ENCODE measurements at places on chromosomes 4 and X. TPM values are rescaled to one million over a fixed set of nuclear protein-coding genes. Genes with fewer than 3 reads are reported as not detected.
A peak's percentile ranks its signal among the peaks of the same experiment; 100 is the strongest.

NSDHL gene
- total RNA-seq, result 32.3 TPM

DNA sequence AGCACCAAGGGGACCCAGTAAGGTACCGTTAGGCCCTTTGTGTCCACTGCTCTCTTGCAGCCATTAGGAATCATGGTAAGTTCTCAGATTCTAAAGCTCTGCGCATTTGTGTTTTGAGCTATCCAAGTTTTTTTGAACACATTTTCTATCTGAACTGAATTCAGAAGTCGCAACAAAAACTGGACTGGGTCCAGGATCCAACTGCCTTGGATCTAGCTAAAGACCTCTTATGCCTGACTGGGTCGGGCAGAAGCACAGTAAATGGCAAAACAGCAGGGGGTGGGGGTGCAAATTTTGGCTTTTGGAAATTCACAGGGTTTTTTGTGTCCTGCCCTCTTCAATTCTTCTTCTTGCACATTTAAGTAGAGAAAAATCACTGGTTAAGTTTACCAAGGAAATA, 30.0 kb downstream of the RCHY1 start:
- H3K27ac ChIP-seq, result no peak overlapping the region
- H3K27me3 ChIP-seq, result no peaks in the 10 kb centered on the region
- H3K4me3 ChIP-seq, result no peak overlapping the region
- no peak for DNase-seq

FABP2 gene
- not detected for total RNA-seq

CCDC158 gene
- total RNA-seq, result not detected

DNA sequence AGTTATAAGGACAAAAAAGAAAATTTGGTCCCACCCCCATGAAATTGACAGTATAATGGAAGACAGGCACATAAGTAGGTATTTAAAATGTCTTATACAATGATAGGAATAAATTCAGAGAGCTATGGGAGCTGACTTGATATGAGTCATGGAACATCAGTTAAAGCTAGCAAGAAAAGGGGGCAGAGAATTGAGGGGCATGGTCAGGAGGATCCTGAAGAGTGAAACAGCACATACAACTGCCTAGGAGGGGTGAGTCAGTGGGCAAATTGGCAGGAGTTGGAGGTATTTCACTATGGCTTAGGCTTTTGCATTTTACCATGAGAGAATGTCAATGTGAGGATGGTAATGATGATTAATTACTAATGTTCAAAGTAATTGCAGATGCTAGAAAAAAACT, 95.4 kb upstream of the BANK1 start:
- peak; percentile 40 for DNase-seq
- no peak overlapping the region for H3K4me3 ChIP-seq
- no peak overlapping the region for H3K27ac ChIP-seq
- H3K27me3 ChIP-seq, result no peaks in the 10 kb centered on the region
- H3K4me1 ChIP-seq, result peaks cover 16% of the 10 kb centered on the region

AADAT gene
- total RNA-seq, result 2.7 TPM

ARL9 gene
- total RNA-seq, result 0.29 TPM

GRCh38 chr4:41427931-41428600, 109.9 kb upstream of the LIMCH1 start:
- no peaks in the 10 kb centered on the region for H3K4me1 ChIP-seq
- H3K27ac ChIP-seq, result no peak overlapping the region
- no peak overlapping the region for H3K4me3 ChIP-seq
- H3K27me3 ChIP-seq, result no peaks in the 10 kb centered on the region

UXT gene
- total RNA-seq, result 143 TPM

TMEM255A gene
- not detected for total RNA-seq

DNA sequence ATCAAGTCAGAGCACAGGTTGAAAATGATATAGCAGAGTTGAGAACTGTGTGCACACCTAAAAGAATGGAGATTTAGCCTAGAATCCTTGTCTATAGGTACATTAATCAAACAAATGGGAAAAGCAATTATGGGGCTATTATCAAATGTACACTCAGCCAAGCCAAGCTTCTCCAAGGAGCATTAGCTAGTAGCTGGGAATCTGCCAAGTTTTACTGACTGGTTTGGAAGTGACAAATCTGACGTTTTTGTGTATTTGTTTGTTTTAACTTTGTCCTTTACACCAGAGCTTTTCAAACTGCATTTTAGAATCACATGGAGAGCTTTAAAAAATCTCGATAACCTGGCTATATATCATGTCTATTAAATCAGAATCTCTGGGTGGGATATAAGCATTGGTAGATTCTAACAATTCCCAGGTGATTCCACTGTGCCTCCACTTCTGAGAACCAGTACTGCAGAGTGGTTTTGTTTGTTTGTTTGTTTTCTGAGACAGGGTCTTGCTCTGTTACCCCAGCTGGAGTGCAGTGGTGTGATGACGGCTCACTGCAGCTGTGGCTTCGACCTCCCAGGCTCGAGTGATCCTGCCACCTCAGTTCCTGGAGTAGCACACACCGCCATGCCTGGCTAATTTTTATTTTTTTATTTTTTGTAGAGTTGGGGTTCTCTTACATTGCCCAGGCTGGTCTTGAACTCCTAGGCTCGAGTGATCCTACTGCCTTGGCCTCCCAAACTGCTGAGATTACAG, 279.8 kb downstream of the UNC5C start:
- peak; percentile 77 for DNase-seq
- H3K27ac ChIP-seq, result no peak overlapping the region
- H3K36me3 ChIP-seq, result no peaks in the 10 kb centered on the region
- no peaks in the 10 kb centered on the region for H3K27me3 ChIP-seq
- H3K4me1 ChIP-seq, result peaks cover 32% of the 10 kb centered on the region

DCAF4L1 gene
- 0.63 TPM for total RNA-seq

DNA sequence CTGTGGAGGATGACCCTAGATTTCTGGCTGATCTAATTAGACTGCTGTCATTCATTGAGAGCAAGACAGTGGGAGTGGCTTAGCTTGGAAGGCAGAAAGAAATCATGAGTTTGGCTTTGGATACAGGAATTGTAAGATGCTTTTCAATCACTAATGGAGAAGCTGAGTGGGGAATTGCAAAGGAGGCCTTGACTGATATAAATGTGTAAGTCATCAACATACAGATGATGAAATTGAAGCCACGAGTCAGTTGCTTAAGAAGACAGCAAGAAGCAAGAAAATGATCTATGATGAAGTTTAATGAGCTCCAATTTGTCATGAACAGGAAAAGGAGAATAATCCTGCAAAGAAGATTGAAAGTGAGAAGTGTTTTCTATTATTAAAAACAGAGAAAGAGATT, 136.7 kb upstream of the C1QTNF7 start:
- no peak overlapping the region for H3K4me3 ChIP-seq
- no peak overlapping the region for H3K27ac ChIP-seq
- H3K27me3 ChIP-seq, result no peaks in the 10 kb centered on the region
- no peak for DNase-seq

DNA sequence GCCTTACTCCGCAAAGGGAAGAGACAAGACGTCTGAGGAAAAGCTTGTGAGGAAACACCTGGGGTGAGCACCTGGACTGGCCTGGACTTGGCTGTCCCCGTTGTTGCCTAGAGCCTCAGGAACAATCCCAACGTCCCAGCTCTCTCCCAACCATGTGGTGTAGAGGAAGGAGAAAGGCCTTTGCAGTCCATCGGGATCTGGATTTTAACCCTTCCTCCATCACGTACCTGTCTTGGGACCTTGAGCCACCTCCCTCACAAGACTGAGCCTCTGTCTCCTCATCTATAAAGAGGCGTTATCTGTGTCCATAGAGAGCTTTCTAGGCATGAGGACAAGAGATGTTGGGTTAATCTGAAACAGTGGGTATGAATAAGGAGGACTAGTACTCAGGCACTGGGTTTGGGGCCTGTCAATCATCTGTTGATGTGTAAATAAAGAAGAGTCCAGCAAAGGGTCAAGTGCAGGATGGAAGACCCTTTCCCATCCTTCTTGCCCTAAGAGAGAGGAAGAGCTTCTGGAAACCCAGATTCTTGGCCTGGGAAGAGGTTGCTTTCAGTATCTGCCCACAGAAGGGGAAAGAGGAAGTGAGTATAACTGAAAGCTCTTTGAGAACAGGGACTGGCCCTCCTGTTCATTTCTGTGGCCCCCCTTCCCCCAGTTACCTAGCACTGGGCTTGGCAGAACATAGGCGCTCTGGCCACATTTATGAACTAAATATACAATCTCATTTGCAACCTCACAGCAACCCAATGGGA, 137.1 kb downstream of the PJA1 start:
- no peaks in the 10 kb centered on the region for H3K36me3 ChIP-seq
- H3K4me3 ChIP-seq, result no peak overlapping the region
- H3K4me1 ChIP-seq, result peaks cover 71% of the 10 kb centered on the region
- no peaks in the 10 kb centered on the region for H3K27me3 ChIP-seq
- peak overlapping the region; percentile 98 for H3K27ac ChIP-seq

GRCh38 chr4:75038376-75038775, 105.5 kb downstream of the PARM1 start:
- H3K27me3 ChIP-seq, result no peaks in the 10 kb centered on the region
- H3K4me1 ChIP-seq, result peaks cover 20% of the 10 kb centered on the region
- no peaks in the 10 kb centered on the region for H3K36me3 ChIP-seq
- H3K27ac ChIP-seq, result no peak overlapping the region
- no peak overlapping the region for H3K4me3 ChIP-seq

- no peak overlapping the region for H3K27ac ChIP-seq
- DNase-seq, result no peak
- peaks cover 15% of the 10 kb centered on the region for H3K27me3 ChIP-seq
- H3K4me1 ChIP-seq, result no peaks in the 10 kb centered on the region
- H3K4me3 ChIP-seq, result no peak overlapping the region
- no peaks in the 10 kb centered on the region for H3K36me3 ChIP-seq
Observed at GRCh38 chr4:82601242-82602015, 39.6 kb upstream of the TMEM150C start.

Measured in PC-3 (cell line).